Hematopoietic multipotent progenitor cell (in vitro differentiated cells): ENCODE measurements at places on chromosomes 1 and 21.

DNA sequence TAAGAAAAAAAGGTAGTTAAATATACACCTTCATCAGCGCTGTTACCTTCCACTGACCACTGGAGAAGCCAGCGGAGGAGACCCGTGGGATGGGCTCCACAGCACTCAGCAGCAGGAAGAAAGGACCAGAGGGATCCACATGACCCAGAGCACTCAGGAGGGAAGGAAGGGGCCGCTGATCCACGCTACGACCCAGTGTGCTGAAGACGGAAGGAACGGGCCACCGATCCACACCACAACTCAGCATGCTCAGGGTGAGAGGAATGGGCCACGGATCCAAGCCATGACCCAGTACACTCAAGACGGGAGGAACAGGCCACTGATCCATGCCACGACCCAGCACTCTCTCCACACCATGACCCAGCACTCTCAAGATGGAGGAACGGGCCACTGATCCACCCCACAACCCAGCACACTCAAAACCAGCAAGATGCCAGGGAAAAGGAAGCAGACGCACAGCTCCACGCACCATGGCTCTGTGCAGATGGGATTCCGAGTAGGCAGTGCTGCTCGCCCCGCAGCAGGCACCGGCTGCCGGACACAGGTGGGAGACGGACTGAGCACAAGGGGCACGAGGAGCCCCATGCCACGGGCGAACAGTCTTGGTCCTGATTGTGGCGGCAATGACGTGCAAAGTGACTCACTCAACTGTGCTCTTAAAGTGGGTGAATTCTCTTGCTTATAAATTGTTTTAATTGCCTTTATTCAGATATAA lies 8.7 kb downstream of the WRAP73 start:
- no peak for DNase-seq

DNA sequence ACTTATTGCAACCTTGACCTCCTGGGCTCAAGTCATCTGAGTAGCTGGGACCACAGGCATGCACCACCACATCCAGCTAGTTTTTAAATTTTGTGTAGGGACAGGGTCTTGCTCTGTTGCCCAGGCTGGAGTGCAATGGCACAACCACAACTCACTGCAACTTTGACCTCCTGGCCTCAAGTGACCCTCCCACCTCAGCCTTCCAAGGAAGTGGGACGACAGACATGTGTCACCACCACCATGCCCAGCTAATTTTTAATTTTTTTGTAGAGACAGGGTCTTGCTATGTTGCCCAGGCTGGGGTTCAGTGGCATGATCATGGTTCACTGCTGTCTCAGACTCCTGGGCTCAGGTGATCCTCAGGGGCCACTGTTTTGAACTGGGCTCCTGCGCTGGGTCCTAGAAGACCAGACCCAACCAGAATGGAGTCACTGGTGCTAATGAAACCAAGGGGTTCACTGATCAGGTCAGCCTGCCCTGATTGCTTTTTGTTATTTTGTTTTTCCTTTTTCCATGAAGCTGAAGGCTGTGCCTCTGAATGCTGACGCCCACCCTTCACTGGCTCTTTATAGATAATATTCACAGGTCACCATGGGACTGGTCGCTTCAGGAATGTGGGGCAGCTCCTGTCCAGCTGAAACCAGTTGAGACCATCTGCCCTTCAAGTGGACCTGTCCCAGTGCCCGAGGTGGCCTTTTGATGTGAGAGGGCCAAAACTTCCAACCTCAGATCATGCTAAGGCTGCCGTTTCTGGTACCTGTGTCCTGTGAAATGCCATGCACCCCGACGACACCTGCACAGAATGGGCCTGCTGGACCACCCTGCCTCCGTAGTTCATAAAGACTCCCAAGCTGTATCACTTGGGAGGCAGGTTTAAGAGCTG lies 4.9 kb downstream of the TRIM17 start:
- DNase-seq, result no peak

GRCh38 chr1:224431726-224432125 lies 2.9 kb downstream of the WDR26 start:
- no peak for DNase-seq

DNA sequence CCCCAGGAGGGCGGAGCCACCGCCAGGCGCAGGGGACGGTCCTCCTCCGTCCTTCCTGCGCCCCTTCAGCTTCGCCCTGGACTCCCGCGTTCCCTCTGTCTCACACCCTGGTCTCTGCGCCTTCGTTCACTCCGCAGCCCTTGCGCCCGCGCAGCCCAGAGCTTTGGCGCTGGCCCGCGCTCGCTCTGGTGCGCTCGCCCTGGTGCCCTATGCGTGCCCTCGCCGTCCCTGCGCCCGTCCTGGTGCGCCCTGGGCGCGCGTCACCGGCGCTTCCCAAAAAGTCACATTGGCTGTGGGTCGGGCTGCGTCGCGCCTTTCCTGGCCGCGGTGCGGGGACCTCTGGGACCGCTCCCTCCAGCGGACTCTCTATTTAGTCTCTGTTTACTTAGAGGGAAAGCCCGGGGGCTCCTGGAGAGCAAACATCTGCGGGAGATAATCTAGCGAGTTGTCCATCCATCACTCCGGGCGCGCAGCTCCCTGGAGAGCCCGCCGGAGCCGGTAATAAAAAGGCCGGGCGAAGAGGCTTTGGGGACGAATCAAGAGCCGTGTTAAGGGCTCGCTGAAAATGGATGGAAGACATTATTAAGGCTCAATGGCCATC lies 178.6 kb downstream of the PRDM16 start:
- no peak for DNase-seq

DNA sequence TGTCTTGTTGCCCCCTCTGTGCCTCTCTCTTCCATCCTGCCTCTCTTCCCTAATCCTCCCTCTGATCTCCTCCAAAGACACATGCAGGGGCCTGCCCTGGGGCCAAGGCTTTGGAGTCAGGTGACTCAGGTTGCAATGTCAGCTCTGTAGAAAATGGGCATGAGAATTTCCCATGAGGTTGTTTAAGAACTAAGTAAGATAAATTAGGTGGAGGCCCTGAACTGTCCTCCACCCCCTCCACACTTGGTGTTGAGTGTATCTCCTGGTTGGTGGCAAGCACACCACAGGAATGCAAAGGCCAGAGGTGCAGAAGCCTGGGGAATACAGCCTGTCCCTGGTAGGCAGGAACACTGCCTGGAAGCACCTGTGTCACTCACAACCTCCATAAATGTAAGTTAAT lies 63.9 kb upstream of the GRIK3 start:
- no peak for DNase-seq

DNA sequence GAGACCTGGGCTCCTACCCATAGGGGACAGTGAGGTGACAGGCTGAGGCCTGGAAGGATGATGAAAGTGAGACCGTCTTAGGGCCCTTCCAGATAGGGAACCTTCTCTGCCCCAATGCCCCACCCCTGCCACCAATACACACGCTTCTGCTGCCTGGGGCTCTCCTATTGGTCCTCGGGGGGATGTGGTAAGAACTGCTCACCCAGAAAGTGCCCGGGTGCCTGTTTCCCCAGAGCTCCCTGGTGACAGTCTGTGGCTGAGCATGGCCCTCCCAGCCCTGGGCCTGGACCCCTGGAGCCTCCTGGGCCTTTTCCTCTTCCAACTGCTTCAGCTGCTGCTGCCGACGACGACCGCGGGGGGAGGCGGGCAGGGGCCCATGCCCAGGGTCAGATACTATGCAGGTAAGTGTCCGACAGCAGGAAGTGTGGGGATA lies 948 bp downstream of the SEMA4A start:
- peak; percentile 62 for DNase-seq

GRCh38 chr21:34227386-34227852 lies 136.4 kb upstream of the KCNE2 start:
- no peak for DNase-seq

DNA sequence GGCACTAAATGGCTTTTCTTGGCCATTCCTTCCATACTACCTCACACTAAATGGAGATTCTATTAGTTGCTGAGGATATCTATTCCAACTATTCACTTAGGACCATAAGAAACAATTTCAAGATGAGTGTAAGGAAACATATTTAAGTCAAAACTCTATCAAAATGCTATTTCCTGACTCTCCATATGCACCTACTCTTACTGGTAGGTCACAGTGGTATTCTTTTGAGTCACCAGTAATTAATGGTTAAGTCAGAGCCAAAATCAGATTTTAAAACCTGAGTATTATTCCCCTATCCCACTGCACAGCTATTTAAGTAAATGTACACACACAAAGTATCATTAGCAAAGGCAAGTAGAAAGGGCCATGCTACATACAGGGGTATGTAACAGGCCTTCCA lies 50.3 kb downstream of the ARID4B start:
- DNase-seq, result no peak

DNA sequence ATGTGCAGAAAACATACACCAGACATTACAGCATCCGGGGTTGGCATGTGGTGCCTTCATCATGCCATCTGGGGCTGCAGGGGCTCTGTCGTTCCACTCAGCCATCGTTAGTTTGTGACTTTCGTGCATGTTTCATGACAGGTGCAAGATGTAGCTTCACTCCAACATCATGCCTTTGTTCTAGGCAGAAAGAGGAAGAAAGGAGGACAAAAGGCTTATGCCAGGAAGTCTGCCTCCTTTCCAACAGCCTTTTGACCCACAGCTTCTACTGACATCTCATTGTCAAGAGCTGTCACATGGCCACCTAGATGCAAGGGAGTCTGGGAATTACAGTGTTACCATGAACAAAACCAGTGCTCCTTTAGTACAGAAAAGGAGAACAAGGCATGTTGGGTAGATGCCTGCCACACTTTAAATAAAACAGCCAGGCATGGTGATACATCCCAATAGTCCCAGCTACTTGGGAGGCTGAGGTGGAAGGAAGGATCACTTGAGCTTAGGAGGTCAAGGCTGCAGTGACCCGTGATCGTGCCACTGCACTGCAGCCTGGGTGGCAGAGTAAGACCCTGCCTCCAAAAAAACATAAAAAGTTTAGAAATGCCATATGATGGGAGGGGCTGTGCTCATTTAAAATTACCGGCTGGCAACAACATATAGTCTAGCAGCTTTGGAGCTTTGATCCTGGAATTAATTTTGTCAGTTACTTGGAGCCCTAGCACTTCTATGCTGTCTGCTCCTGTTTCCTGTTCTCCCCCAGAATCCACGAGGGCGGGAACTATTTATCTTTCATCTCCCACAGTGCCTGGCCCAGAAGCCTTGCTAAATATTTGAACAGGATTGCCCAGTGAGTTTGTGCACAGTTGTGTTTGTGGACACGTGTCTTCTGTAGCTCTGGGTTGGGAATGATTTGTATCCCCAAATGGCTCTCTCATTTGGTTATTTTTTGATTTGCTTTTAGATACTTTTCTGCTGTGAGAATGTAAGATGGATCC lies 7.4 kb downstream of the DOP1B start:
- DNase-seq, result no peak

- no peak for DNase-seq
These were observed 49.8 kb downstream of the ITSN1 start for GRCh38 chr21:33691945-33692603.

DNA sequence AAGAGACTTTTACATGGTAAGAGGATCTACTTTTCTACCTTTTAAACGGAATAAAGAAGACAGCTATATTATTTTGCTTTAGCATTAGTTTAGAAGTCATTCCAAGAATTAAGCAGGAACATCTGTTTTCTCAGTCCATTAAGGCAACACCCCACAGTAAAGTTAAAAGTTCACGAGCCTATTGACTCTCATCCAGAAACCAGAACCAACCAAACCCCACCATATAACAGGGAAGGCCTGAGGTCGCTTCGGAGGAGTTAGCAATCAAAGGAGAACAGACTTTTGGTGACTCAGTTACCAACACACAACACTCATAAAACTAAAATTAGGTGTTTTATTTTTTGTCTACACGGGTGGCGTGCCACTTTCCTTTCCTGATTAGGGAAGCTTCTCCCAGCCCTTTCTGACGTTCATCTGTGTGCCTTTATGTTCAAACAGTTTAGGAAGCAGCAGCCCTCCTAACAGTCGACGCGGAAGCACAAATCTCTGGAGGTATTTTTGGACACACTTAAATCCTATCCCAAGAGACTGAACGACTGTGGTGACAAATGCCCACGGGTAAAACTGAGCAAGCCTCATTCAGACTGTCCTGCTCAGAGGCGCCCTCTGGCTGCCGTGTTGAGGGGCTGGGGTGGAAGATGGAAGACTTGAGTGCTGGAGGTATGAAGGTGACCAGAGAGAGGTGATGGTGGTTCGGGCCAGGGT lies 8.6 kb upstream of the PLA2G2C start:
- peak; percentile 82 for DNase-seq

DNA sequence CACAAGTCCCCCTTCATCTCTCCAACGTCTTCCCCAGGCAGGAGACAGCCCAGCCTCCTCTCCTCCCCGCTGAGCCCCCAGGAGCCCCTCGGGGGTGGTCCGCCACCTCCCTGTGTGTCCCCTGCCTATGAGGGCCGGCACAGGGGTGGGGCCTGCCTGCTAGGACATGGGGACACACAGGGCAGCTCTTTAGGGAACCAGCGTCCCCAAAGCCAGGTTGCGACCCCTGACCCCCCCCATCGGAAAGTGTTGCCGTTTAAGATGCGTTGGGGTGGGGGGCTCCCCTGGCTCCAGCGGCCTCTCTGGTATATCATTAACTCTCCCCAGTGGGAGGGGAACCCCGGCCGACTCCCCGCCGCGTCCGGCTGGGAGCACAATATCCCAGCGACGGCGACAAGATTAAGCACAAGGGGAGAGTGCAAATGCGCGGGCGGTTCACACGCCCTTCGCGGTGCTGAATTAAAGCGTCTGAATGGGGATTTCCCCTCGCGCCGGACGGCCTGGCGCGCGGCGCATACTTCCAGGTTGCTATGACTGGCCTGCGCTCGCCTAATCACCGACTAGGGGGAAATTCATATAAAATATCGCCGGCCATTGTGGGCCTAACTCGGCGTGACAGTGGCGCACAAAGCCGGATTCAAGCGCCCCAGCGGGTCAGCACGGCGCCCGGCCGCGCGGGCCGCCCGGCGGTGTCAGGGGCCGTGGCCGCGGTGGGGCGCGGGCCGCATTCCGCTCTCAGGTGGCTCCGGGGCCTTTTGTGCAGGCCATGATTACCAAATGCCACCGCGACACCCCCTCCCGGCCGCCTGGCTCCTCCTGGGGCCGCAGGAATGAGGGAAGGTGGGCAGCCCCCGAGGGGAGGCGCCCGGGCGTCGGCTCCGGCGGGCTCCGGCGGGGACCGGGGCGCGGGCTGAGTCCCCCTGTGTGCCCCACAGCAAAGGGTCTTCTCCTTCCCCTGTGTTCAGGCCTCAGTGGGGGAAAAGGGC lies 30.9 kb downstream of the WNT3A start:
- DNase-seq, result peak; percentile 74

DNA sequence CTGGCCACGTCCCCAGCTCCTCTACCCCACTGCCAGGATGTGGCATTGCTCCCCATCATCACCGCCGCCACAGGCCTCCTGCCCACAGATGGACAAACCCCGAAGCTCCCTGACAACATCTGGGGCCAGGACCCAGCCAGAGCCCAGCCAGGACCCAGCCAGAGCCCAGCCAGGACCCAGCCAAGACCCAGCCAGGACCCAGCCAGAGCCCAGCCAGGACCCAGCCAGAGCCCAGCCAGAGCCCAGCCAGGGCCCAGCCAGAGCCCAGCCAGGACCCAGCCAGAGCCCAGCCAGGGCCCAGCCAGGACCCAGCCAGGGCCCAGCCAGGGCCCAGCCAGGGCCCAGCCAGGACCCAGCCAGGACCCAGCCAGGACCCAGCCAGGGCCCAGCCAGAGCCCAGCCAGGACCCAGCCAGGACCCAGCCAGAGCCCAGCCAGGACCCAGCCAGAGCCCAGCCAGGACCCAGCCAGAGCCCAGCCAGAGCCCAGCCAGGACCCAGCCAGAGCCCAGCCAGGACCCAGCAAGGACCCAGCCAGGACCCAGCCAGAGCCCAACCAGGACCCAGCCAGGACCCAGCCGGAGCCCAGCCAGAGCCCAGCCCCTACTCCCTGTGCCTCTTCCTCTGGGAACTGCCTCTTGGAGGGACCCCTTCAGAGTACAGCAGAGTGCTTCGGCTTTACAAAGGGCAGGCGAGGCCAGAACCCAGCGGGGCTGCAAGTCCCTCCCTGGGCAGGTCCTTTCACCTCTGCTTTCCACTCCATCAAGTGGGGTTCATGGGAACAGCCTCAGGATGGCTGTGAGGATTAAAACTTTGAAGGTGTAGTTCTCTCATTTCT lies 43.7 kb downstream of the DISP3 start:
- DNase-seq, result no peak
